Foreskin melanocyte (primary cell): ENCODE measurements at places on chromosomes 5 and 9.

DNA sequence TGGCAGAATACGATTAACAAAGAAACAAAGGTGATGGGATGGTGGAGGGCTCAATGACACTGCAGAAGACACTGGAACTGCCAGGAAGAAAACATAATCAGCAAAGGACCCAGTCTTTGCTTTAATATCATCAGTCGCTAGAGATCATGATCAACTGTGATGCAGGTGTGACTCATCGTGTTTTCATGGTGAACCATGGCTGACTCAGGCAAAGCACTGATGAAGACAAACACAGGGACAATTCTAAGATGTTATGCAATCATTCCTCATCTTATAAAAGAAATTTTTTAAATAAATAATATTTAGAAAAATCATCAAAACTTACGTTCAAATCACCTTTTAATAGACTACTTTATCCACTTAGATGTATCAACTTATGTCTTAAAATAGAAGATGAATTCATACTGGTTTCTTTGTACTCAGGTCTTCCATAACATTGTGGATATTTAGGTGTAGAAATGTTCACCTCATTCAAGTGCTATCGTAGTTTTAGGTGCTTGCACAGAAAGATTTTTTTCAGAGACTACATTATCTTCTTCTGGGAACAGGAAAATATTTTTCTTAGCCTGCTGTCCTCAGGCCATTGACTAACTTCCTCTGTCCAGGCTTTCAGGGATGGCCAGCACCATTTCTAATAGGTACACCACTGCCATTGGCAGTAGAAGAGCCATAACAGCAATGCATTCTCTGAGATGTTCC is 673.4 kb upstream of the MEF2C start:
- DNase-seq, result no peak

DNA sequence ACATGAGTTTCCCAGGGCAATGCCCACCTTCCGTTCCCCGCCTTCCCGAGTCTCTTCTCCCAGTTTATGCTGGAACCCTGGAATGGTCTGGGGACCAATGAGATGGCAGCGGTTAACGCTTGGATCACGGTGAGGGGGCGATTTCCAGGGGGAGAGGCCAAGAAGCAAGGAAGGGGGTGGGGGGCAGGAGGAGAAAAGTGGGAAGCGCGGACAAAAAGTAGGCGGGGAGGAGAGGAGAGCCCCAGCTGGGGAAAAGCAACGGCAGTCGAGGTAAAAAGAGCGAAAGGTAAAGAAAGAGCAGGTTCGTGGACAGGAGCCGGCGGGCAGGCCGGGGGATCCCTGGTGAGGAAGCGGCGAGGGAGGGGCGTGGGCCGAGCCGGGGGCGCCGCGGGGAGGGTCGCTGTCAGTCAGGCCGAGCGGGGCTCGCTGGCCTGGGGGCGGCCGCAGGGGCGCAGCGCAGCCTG is 508 bp upstream of the SNCAIP start:
- DNase-seq, result no peak

- DNase-seq, result no peak
These were observed 9.2 kb upstream of the CXXC5 start for GRCh38 chr5:139638736-139639618.

DNA sequence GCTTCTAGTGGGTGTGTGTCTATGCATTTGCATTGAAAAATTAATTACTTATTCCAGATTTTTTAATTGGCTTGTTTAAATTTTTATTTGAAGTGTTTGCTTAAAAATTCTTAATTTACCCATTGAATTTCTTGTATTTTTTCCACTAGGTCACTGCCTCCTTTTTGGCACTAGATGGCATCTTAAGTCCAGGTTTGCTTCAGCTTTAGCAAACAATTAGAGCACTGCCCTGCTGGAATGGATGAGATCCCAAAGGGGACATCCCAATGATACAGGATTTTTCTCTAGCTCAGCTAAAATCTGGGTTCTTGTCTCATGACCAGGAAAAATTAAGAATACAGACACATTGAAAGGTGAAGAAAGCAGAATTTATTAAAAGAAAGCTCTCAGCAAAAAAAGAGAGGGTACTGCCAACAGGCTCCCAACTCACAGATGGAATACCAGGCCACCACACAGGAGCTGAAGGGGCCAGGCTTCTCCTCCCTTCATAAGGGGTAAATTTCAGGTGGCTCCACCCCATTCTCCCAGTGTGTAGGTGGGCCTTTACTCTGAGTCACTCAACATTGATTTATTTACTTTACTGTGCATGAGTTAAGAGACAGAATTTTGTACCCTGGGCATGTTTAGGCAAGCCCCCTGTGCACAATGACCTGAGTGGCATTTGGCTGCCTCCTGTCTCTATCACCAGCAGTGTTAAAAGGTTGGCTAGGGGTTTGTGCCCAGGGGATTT is 532.4 kb downstream of the ANXA1 start:
- DNase-seq, result peak; percentile 31

DNA sequence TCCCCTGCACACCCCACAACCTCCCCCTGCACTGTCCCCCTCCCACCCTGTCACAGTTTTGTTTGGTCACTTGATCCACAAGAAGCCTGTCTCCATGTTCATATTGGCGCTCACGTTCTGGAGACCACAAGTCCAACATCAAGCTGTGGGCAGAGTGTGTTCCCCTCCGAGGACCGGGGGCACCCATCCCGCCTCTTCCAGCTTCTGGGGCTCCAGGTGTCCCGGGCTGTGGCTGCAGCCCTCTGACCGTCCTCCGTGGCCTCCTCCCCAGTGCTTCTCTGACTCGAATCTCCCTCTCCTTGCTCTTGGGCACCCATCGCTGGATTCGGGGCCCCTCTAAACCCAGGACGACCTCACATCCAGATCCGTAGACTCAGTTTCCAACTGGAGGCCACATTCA is 49.2 kb downstream of the PLEKHG4B start:
- DNase-seq, result no peak

- no peak for DNase-seq
These were observed 264.5 kb downstream of the MCTP1 start for GRCh38 chr5:95020345-95020744.

DNA sequence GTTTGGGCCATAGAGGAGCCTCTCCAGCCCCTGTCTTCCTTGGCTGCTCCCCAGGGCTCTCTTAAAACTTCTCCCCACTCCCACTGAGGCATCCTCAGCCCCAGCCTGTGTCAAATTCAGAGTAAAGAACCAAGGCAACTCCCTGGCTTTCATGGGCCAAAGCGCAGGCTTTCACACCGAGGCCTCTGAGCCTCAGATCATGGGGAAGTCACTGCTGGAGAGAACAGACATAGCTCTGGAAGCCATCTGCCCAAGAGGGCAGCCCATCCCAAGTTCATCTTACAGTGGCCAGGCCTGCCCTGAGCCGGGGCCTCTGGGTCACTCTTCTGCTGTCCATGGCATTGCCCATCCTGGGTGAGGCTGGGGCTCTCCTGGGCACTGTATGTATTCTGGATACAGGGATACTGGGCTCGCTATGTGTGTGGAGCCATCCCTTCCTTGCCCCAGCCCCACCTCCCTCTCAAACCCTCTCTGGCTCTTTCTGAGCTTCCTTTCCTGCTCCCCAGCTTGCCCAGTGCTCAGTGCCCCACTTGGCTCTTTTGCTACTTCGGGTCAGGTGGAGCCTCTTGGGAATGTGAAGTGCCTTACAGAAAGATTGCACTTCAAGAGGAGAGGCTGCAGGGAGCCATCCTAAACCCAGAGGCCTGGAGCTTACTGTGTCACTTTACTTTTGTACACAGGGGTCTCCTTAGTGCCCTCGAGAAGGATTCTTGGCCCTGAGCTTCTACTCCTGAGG is 33.0 kb downstream of the TGFBI start:
- DNase-seq, result no peak

DNA sequence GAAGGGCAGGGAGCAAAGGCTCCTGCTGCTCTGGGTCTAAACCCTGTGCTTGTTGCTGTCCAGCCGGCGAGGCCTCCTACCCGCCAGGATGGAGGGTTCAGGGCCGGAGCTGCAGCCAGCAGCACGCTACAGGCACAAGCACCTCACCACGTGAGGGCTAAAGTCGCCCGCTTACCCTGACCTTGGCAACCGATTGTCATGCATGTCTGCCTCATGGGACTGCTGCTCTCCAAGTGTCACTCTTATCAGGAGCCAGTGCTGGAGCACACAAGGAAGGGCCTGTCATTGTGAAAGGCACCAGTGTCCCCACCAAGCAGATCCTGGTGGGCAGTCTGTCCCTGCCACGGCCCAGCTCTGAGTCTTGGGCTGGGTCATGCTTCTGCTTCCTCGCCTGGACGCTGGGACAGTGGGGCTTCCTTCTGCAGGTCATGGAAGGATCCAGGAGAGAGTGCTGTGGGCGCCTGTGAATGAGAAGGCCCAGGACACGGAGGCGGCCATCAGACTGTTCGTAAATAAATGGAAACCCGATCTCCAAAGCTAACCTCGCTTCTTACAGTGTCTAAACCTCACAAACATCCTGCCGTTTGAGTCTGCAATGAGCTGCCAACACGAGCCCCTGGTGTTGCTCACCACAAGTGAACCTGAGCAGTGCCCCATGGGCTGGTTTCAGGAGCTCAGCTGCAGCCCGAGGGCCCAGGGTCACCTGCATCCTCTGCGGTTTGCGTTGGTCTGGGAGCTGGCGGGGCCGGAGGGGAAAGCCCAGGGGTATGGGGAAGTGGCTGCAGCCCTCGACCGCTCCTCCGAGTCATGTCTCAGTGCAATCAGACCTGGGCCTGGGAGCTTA is 58.2 kb upstream of the RXRA start:
- no peak for DNase-seq

GRCh38 chr5:150246429-150246828 is 43.1 kb downstream of the CAMK2A start:
- no peak for DNase-seq

DNA sequence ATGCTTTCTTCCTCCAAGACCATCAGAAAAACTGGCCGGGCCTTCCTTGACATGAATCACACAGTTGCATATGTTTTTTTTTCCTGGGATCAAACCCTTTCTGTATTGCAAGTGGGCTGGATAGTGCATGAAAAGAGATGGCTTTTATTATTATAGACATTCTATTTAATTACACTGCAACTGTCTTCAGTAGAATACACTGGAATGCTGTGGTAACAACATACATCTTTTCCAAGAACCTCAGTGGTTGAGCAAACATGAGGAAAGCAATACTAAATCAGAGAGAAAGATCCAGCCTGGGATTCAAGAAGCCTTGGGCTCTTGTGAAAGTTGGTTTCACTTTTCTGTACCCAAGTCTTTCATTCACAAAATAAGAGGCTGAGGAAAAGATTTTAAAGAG is 193.0 kb downstream of the DMAC1 start:
- DNase-seq, result no peak

DNA sequence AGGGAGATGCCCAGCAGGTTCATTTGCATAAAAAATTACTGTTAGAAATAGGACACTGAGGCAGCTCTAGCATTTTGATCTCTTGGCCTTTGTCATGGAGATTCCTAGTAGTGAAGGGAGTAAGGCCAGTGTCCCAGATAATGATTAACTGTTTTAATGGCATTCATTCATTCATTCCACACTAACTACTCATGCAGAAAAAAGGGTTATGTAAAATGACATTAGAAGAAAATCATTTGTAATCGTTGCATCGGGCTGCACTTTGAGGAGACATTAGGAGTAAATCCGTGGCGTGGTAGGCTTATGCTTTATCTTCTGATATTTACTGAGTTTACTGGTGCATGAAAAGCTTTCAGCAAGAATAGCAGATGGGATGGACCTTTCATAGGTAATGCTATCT is 82.6 kb upstream of the GRHPR start:
- DNase-seq, result no peak

DNA sequence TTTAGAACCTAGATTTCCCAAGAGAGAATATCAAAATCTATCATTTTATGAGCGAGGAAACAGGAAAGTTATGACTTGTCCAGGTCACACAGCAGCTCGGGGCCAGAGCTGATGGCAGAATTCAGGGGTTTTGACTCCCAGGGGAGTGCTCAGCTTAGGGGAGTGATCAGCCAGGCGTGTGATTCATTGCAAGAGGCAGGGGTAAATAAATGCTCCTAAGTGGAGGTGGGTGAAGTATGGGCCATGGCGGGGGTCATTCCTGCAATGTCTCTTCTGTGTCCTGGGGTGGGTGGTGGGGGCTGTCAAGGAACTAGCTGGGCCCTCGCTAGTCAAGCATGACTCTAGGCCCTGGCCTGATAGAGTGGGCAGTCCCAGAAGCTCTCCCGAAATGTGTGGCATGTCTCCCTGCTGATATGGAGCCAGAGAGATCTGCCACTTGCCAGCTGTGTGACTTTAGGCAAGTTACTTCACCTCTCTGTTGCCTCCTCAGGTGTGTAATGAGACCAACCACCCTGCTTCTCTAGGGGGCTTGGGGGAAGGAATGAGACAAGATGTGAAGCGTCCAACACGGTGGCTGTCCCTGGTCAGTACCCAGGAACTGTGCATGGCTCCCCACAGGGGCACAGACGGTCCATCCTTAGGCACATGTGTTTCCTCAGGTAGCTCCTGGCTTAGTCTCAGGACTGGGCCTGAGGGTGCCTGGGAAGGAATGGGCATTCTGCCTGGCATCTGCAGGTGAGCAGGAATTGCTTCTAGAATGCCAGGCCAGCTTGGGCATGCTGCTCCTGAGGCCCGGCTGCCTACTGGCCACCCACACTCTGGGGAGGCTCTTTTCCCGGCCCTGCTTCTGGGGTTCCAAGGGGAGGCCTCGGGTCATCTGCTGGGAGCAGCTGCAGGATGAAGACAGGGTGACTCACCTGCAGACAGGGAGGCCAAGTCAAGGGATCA is 36.5 kb upstream of the SH3PXD2B start:
- DNase-seq, result no peak

DNA sequence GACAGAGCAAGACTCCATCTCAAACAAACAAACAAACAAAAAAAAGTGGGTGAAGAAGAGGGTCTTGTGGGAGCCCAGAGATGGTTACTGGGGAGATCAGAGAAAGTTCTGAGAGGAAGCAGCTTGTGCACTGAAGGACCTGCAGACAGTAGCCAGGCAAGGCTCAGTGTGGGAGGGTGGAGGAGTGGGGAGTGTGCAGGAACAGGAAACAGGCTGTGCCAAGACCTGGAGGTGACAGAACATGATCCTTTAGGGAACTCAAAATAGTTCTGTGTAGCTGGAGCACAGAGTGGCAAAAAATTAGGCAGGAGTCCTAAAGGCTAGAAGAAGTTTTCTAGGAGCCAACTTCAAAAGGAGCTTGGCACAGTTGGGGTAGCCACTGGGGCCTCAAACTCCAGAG is 19.2 kb upstream of the NANS start:
- no peak for DNase-seq

GRCh38 chr5:139393497-139394122 is 1.3 kb downstream of the PROB1 start:
- no peak for DNase-seq

DNA sequence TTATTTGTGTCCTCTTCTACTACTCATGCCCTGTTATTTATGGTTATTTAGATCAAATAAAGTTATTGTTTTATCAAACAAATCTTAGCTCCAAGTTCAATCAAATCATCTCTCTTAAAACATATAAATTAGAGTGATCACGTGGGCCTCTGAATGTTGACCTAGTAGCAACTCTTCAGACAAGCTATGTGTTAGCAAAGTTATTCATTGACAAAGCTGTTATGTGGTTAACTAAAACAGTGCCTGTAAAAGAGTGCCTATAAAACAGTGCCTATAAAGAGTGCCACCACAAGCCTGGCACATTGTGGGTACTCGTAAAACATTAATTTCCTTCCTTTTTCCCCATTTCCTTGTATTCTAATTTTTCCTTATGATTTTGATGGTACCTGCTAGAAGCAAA is 421.9 kb downstream of the HCN1 start:
- no peak for DNase-seq

GRCh38 chr5:127851964-127852363 is 148.8 kb downstream of the CCDC192 start:
- no peak for DNase-seq

GRCh38 chr9:108469654-108470053 is 386.1 kb downstream of the ACTL7B start:
- DNase-seq, result no peak
